Epithelial cell of umbilical artery (primary cell): ENCODE measurements at places on chromosomes 13 and 19. TPM values are rescaled to one million over a fixed set of nuclear protein-coding genes. Genes with fewer than 3 reads are reported as not detected.

Gene LRG1
- under 0.01 and 0.30 TPM in 2 replicates for total RNA-seq

Gene NUCB1
- total RNA-seq: 86.9 and 92.9 TPM in 2 replicates

Gene SCGB2B2
- total RNA-seq: under 0.01 TPM in 1 of 2 replicates, not detected in the other

Gene ATP4B
- total RNA-seq: not detected in 2 replicates

Gene ZNF253
- 2.9 and 7.4 TPM in 2 replicates for total RNA-seq

Gene ZNF414
- 2.6 and 3.3 TPM in 2 replicates for total RNA-seq
